Activated CD4-positive, alpha-beta T cell treated with anti-CD3 and anti-CD28 coated beads, Interleukin-2, amount 50 U/mL, for 1 hour (primary cell): ENCODE measurements at places on chromosomes 12 and 14.

- no peak for DNase-seq
Observed at GRCh38 chr14:52058341-52058740, 10.5 kb downstream of the NID2 start.

GRCh38 chr14:54688229-54688628, 121.3 kb downstream of the SAMD4A start:
- no peak for DNase-seq

DNA sequence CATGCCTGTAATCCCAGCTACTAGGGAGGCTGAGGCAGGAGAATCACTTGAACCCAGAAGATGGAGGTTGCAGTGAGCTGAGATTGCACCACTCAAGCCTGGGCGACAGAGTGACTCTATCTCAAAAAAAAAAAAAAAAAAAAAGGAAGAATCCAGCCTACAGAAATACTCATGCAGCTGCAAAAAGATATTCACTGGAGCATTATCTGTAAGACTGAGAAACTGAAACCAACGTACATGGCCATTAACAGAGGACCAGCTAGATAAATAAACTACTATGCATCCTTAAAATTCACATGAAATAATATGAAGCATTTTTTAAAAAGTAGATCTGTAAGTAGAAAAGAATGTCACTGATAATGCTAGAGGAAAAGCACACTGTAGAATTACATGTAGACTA, 3.5 kb downstream of the SLC7A7 start:
- no peak for DNase-seq

DNA sequence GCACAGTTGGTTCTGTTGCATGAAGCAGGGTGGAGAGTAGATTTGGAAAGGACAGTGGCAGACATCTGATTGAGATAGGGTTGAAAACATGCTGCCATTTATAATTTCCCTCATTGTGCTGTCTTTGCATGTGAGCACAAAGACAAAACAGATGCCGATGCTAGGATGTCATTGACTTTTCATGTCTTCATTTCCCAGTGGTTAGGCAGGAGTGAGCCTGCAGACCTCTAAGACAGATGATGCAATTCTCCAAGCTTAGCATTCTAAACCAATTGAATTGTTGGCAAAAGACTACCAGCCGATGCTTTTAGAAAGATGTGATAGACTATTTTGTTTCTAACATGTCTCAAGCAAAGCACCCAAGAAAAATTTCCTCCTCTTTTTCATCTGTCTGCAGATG, 37.1 kb upstream of the PELI2 start:
- DNase-seq, result no peak

GRCh38 chr12:94615260-94616181, 34.8 kb downstream of the TMCC3 start:
- no peak for DNase-seq

- no peak for DNase-seq
Observed at GRCh38 chr12:111976291-111976690, 36.7 kb downstream of the TMEM116 start.

- DNase-seq, result no peak
Observed at GRCh38 chr12:132329036-132329719, at the start of gene GALNT9. GALNT9 (minus strand) TSS chr12:132329589; CDS start chr12:132329203, 386 bp downstream.

DNA sequence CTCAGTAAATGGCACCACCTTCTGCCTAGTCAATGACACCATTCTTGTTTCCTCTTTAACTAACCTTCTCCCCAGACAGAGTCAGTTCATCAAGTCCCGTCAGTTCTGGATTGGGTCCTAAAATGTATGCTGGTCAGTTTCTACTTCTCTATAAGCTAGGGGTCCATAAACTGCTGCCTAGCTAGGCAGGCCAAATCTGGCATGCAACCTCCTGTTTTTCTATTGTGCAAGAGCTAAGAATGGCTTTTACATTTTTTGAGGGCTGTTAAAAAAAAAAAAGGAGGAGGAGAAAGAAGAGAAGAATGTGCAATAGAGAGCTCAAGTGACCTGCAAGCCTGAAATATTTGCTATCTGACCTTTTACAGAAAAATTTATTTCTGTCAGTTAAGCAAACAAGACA, 6.4 kb upstream of the TMED10 start:
- DNase-seq, result no peak

GRCh38 chr14:84129941-84130340, 1400.0 kb upstream of the FLRT2 start:
- no peak for DNase-seq

GRCh38 chr14:24631749-24632335, 2.1 kb downstream of the GZMB start:
- DNase-seq, result no peak
